ENCODE measurements at places on chromosomes 1 and 21.
A peak's percentile ranks its signal among the peaks of the same experiment; 100 is the strongest.

GRCh38 chr1:6912518-6912917 is 127.3 kb downstream of the CAMTA1 start:
- no peak for DNase-seq

- no peak for DNase-seq
These were observed 20.3 kb downstream of the ARHGEF10L start for GRCh38 chr1:17559615-17560419.

GRCh38 chr1:39348278-39348677 is 143.2 kb upstream of the BMP8A start:
- no peak for DNase-seq

GRCh38 chr1:236608930-236609726 is 4.8 kb upstream of the HEATR1 start:
- peak; percentile 55 for DNase-seq

GRCh38 chr21:45266518-45267389 is 20.9 kb downstream of the POFUT2 start:
- no peak for DNase-seq

GRCh38 chr21:45151445-45152160 is 77.2 kb downstream of the ADARB1 start:
- DNase-seq: no peak

All from inflammatory macrophage treated with lipopolysaccharide for 4 hours (primary cell).